Activated CD4-positive, alpha-beta T cell treated with anti-CD3 and anti-CD28 coated beads, Interleukin-2, amount 50 U/mL, for 4 hours (primary cell): ENCODE measurements at places on chromosomes 5 and 9.

DNA sequence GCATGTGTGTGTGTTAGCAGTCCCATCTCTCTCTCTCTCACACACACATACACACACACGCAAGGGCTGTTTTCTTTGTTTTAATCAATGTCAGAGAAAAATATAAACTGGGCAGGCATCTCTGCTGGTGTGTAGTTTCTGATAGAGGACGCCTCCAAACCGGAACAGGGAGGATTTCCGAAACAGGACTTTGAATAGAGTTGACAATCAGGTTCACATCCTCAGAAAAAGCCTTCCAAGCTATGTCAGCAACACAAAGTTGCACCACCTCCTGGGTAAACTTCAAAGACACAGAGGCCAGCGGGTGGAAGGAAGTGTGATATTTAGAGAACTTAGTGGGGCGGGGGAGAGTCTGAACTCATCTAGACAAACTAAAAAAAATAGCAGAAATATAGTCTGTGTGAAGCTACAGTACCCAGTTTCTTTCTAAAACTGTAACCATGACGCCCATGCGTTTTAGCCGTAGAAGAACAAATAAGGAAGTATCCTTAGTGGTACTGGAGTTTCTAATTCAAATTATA lies 1.2 kb downstream of the ST8SIA4 start:
- peak; percentile 53 for DNase-seq

- no peak for DNase-seq
These were observed 56.8 kb upstream of the EPB41L4A start for GRCh38 chr5:112475747-112476365.

DNA sequence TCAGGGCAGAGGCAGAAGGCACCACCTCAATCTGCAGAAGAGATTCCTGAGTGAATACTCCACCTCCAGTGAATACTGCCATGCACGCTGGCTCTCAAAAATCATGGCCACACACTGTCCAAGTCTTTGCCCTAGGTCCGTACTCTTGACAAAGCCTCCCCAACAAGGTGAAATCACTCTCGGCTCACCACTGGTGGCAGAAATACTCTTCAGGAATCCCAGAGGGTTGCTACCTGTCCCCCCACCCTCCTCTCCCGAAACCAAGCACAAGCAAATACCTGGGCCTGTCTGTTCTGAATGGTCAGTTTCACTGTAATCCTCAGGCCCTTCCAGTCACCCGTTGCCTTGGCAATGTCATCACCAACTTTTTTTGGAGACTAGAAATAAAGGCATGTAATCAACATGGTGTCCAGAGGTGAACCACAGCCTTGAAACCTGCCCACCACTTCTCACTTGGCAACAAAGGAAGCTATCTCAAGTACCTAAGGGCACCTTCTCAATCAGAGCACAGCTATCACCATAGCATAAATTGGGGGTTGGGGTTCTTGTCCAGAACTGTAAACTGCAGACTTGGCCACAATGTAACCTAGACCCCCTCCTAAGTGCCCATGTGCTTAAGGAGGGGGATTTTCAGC lies 1.8 kb downstream of the RPL12 start:
- no peak for DNase-seq

DNA sequence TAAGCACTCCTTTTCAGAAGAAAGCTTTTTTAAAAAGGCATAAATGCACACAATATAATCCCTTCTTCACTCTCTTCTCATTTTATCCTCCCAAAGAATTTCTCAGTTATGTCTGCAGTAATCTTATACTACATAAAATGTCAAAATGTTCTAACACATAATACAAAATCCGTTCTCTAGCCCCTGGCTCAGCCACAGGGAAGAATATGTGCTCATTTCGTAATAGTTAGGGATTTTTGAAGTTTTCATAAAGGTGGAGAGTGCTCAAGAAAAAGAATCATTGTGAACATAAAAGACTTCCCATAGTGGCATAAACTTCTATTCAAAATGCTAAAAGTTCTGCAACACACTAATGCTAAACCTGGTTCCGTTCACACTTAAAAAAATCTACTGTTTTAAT lies 1410.7 kb upstream of the C9orf72 start:
- no peak for DNase-seq

- DNase-seq, result no peak
These were observed 29.3 kb downstream of the ASS1 start for GRCh38 chr9:130474106-130474505.

DNA sequence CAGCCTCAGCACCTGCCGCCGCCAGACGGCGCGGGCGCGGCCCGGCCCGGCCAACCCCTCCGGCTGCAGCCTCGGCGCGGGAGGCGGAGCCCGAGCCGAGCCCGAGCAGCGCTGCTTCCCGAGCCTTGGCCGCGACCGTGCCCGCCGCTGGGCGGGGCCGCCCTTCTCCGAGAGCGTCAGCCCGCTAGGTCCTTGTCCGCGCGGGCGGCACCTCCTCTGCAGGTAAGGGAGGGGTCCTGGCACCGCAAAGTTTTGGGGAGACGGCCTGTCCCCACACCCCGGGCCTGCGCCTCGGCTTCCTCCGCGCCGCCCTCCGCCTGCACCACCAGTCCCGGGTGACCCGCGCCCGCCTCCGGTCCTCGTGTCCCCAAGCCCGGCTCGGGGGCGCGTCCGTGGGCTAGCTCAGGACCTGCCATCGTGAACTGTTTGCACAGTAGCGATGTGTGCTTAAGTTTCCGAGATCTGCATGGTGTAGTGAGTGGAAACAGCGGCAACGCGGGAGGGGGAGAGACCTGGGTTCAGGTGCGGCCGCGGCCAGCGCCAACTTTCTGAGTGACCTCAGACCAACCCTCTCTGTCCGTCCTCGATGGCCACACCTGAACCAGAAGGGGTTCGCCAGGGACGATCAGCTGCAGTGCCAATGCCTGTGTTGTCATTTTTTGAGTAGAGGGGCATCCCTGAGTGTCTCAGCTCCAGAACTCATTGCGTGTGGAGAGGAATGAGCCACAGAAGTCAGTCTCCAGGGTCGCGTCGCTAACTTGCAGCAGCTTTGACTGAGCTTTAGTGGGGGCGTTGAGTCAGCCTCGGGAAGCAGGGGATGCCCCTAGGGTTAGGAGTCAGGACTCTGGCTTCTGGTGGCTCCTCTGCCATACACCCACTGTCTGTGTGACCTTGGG lies at the start of gene FRMPD1:
Gene FRMPD1, plus strand, starts transcription at position 82 of the 896 bp plus-strand sequence. CDS start 41,688 bp downstream, outside the sequence.
- peak; percentile 29 for DNase-seq

GRCh38 chr9:84709056-84709455 lies 39.5 kb downstream of the NTRK2 start:
- DNase-seq, result no peak

DNA sequence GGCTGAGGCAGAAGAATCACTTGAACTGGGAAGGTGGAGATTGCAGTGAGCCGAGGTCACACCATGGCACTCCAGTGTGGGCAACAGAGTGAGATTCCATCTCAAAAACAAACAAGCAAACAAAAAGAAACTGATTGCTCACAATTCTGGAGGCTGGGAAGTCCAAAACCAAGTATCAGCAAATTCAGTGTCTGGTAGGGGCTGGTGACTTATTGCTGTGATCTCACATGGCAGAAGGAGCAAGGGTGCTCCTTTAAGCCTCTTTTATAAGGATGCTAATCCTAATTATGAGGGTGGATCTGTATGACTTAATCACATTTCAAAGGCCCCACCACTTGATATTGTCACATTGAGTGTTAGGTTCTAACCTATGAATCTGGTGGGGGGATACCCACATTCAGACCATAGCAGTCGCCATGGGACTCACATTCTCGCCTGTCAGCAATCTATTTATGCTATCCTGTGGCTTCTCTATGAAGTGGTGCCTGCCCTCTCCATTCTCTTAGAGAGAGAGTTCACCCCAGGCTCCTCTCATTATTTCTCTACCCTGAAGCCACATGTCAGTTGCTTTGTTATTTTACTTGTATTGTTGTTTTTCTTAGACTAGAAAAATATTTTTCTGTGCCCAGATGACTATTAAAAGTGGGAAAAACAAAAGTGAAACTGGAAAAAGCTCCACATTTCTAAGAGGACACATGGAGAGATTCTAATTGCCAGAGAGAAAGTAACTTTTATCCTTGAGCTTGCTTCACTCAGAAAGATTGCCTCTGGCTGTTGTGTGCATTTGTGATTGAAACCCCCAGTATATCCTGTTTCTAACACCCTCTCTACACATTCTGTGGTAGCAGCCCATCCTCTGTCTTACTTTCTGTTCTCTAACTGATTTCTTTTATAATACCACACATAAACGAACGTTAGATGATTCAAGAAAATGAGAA lies 18.8 kb upstream of the PRLR start:
- DNase-seq, result no peak

- no peak for DNase-seq
These were observed 6.8 kb downstream of the SPINK5 start for GRCh38 chr5:148070621-148071020.

DNA sequence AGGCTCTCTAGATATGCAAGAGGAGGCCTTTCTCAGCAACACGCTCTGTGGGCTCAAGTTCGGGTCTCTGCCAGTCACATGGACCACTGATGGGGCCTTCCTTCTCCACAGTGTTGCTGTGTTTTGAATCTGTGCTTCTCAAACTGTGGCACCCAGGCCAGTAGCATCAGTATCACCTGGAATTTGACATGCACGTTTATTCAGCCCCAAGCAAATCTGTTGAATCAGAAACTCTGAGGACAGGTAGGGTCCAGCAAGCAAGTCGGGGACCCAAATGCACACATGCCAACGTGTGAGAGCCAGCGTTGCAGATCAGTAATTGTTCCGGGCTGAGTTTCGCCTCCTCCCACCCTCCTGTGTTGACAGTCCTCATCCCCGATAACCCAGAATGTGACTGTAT lies 502.6 kb downstream of the IRX1 start:
- DNase-seq, result no peak

DNA sequence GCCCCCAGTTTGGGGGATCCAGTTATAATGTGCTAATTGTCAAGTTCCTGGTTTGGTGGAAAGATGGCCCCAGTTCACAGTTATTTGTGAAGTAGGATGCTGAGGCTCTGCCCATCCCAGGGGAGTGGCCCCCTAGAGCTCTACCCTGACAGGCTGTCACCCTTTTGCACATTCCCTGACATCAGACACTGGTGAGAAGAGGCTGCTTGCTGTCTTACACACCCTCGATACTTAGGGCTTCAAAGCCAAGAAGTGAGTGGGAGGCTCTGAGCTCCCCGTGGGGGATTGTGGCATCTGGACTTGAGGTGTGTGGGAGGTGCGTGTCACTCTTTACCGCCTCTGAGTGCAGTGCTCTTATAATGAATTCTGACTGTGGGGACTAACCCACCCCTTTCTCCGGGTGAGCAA lies 168.5 kb downstream of the DOCK2 start:
- DNase-seq, result peak; percentile 32

GRCh38 chr5:174376726-174377373 lies 331.3 kb downstream of the NSG2 start:
- DNase-seq, result no peak

DNA sequence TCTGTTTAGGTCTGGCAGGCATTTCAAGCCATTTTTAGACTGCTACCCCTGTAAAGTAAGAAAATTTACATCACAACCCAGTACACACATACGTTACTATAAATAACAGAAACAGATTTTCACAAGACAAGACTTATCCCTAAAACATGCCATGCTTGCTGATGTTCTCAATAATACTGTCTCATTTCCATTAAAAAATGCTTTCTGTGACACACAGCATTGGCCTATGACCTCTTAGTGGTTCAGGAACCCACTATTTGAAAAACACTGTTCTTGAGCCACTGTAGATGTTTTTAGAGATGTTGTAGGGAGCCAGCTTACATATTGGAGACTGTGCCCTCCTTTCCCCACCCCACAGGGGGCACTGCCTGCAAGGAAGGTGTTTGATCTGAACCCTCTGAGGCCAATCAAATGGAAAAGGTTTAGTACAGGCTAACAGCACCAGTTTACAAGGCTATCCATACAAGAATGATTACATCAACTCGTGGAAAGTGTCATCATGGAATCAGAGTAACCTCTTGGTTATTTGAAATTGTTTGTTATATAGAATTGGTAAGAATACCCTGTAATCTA lies 30.8 kb downstream of the ZSWIM6 start:
- DNase-seq, result no peak

- no peak for DNase-seq
These were observed 44.7 kb downstream of the RGS3 start for GRCh38 chr9:113508111-113508749.

- DNase-seq, result no peak
These were observed 152.7 kb downstream of the SNX18 start for GRCh38 chr5:54670281-54670680.

DNA sequence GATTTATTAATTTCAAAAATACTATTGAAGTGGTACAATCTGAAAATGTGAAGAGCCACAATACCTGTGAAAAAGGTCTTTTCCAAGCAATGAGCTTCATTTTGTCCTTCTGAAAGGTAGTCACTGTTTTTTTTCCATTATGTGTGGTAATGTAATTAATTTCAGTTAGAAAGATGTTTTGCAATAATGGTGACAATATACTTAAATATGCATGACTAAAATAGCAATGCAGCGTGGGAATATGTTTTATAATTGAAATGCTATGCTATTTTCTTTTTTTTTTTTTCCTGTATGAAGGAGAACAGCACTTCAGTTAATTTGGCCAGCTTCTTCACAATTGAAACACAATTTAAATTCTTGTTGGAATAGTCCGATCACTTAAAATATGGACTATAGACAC lies 41.9 kb downstream of the NPR3 start:
- DNase-seq, result no peak

- DNase-seq, result no peak
These were observed 20.7 kb downstream of the CEMIP2 start for GRCh38 chr9:71747576-71747975.

DNA sequence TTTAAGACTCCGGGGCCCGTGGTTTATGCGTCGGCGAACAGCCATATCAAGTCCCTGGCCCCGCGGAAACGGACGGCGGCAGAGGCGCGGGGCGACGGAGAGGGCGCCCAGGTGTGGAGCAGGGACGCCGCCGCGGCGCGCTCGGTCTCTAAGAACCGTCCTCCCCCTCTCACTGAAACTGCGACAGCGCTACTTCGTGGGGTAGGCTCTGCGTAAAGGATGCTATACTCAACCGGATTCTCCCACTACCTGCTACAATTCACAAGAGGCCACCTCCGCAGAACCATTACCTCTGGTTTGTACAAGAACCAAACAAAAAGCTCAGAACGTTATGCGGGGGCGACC lies 404 bp downstream of the MRNIP start:
- peak; percentile 55 for DNase-seq

- DNase-seq, result no peak
These were observed 3.3 kb upstream of the TTC39B start for GRCh38 chr9:15310107-15310850.

DNA sequence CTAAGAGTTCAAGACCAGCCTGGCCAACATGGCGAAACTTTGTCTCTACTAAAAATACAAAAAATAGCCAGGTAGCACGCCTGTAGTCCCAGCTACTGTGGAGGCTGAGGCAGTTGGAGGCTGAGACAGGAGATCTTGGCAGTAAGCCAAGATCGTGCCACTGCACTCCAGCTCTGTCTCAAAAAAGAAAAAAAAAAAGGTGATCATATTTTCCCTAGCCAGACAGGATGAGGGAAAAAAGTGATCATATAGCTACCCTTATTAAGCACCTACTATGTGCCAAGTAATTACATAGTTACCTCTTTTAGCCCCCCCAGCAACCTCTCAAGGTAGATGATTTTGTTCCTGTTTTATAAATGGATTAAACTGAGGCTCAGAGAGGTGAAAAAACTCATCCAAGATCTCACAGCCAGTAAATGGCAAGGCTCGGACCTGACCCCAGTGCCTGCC lies 18.1 kb upstream of the RPL26L1 start:
- no peak for DNase-seq
